Germinal center (tissue), 1 donor: ENCODE measurements at places on chromosomes 7 and 10.

GRCh38 chr10:95655571-95656290 is 780 bp downstream of the ALDH18A1 start:
- DNase-seq = peak; percentile 13

GRCh38 chr7:1559626-1560590 is 3.9 kb upstream of the TMEM184A start:
- DNase-seq = no peak

GRCh38 chr7:53420550-53420949 is 385.1 kb downstream of the POM121L12 start:
- DNase-seq = no peak

- DNase-seq = no peak
Observed at GRCh38 chr10:77673101-77673500, 35.5 kb upstream of the KCNMA1 start.

DNA sequence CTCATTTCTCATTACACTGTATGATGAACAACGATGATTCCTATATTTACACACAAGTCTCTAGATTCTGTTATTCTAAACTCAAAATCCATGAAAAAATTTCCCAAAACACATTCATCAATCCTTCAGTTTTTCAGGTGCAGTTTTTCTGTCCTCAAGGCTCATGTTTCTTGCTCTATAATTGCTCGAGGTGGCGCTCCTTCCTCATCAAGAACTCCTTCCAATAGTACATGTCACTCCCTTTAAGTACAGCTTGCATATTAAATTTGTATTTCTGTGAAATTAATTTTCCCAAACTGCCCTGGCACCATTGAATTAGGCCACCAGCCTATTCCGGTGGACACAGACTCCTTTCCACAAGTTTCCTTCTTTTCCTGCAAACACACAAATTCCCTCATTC is 188.7 kb upstream of the MINDY3 start:
- no peak for DNase-seq
